ENCODE measurements at places on chromosomes 2 and 18.
A peak's percentile ranks its signal among the peaks of the same experiment; 100 is the strongest.

- DNase-seq, result peak; percentile 31
Measured at GRCh38 chr2:174836377-174836994, 72.2 kb upstream of the CHRNA1 start.

DNA sequence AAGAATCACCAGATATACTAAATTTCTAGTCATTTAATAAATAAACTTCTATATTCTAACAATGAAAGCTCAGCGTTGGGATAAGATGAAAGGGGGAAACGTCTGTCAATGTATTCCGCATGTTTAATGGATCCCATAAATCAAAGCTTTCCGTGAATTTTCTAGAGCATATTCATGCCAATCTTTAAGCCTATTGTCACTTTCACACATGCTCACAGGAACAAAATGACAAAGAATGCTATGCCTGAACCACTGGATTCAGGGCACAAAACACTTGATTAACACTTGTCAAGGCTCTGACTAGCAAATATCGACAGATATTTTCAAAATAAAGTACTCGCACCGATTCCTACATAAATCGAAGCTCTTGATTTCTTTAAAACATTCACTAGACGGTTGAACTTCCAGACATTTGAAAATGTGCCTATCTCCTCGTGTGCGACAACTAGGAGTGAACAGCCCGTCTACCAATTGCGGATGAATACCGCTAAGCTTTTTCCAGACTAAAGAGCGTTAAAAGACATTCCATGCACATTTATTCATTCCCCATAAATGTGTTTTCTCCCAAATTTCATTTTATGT lies 1.8 kb downstream of the TLK1 start:
- DNase-seq, result no peak

DNA sequence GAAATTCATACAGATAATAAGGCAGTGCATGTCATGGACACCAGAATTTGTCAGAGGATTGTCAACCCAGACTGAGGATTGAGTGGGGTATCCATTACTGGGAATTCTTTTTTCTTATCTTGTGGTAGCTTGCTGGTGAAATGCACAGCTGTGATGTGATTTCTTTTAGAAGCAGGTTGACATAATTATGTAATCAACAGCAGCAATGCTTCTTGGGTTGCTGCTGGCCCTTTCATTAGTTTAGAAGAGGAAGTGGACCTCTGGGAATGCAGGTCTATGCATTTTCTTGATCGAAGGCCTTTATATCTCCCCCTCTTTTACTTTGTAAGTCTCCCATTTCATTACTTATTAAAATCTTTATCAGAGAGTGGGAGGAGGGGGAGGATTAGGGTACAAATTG lies 319.9 kb downstream of the AGPS start:
- DNase-seq, result no peak

- DNase-seq, result no peak
Measured at GRCh38 chr2:7728388-7728787, 811.2 kb downstream of the RNF144A start.

All from T1000 (cell line).